Nephron progenitor cell (in vitro differentiated cells): ENCODE measurements at places on chromosomes 7 and 10.

- DNase-seq = no peak
Measured at GRCh38 chr10:72981882-72982529, 27.4 kb upstream of the PLA2G12B start.

DNA sequence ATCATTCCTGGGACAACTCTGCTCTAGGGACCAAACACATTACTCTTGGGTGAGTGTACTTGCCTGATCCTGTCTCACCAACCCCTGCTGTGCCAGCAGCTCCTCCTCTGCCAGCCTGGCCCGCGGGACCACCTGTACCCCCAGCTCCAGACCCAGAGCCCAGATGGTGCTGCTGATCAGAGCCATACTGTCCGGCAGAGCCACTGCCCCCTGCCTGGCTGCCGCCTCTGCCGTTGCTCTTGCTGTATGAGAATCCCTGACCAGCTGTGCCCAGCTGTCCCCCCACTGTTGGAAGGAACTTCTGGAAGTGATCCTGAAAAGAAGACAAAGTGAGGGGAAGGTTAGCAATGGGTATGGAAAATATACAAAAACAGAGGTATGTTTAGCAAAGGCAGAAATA lies 6.9 kb downstream of the MYOZ1 start:
- DNase-seq = no peak

DNA sequence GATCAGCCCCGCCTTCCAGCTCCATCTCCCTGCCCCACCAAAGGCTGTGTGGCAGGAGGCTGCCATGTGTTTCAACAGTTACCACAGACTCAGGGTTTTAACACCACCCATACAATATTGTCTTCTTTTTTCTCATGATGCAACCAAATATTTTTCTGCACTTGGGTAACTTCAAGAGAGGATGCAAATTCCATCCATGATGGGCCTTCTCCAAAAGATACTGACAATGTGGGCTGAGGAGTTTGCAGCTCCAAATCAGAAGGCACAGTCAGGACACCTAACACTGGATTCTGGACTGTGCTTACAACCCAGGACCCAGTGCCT lies 347.9 kb downstream of the GRID1 start:
- no peak for DNase-seq

DNA sequence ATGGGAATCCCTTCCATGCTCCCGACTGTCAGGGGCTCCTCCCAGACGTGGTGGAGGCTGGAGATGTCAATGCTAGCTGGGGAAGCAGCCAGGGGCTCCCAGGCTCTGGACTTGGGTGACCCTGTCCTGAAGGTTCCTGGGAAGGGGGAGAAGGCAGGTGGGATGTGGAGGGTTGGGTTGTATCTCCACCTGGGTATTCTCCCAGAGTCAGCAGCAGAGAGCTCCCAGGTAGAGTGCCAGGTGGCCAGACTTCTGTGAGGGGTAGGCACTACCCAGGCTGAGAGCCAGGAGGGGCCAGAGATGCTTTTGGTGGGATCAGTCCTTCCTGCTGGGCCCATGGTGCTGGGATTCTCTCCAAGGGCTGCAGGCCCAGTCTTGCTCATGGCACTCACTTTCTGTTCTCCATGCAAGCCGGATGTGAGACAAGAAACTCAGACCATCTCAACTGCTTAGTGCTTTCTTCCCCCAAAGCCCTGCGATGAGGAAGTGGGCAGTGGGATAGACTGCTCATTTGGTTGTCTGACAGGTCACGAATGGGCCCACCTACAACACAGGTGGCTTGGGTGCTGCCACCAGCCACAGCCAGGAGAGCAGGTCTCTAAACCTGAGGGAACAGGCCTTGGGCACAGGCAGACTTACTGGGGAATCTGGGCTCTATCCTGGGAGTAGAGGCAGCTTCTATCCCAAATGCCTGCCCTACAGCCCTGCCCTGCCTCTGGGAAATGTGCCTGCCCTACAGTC lies 52.5 kb upstream of the CAMK2B start:
- DNase-seq = no peak

DNA sequence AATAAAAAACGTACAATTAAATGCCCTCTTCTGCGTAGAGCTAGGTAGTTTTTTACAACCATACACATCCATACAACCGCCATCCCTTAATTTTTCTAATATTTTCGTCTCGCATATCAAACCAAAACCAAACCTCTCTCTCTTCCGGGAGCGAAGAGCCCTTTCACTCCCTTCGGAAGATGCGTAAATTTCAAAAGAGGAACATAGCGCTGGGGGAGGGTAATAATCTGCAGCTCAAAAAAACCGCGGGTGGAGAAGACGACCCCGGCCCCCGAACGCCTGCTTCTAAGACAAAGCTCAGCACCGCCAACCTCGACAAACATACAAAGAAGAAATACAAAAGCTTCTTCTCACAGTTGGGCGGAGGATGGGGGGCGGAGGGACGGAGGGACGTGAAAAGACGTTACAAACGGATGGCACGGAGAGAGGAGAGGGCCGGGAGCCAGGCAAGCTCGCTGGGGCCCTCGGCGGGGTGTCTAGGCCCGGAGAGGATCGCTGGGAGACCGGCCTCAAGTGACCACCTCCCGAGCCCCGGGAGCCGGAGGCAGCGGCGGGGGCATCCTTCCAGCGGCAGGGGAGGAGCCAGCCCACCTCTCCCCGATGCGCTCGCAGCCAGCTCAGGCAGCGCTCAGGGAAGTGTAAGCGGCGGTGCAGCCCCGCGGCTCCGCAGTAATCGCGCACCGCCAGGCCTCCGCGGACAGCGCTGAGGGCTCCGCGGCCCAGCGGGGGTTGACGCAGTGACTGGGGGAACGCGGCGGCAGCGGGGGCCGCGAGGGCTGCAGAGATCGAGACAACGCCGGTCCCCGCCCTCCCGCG lies 851 bp downstream of the MKRN1 start:
- DNase-seq = no peak

- DNase-seq = no peak
Measured at GRCh38 chr7:152664636-152665035, 11.3 kb downstream of the XRCC2 start.

DNA sequence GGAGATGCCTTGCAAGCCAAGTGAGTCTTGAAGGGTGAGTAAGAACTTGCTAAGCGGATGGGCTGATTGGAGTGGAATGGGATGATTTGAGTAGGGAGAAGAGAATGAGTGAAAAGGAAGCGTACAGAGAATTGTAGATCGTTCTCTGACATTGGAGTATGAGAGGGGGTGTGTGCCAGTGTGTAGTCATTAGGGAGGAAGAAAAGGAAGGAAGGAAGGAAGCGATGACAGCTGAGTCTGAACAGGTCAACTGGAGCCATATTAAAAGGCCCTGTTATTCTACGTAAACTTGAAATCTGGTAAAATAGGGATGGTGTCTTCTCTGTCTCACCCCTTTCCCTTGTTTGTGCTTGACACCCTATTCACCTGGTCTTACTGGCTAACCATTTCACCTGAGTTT lies 55.1 kb downstream of the SLK start:
- no peak for DNase-seq

DNA sequence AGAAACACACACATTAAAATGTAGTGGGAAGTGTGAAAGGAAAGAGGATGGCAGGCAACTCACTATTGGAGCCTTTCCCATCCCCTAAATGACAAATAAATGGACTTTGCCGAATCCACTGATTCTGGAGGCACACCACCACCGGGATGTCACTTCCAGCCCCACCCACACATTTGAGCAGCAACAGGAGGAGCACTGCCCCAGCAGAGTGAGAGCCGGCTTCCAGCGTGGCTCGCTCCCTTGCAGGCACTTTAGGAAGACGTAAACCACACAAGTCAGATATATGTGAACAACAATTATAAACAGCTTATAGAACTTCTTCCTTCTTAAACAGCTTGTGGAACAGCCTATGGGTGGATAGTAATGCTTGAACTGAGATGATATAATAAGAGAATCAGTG lies 191.0 kb downstream of the DGKI start:
- no peak for DNase-seq

DNA sequence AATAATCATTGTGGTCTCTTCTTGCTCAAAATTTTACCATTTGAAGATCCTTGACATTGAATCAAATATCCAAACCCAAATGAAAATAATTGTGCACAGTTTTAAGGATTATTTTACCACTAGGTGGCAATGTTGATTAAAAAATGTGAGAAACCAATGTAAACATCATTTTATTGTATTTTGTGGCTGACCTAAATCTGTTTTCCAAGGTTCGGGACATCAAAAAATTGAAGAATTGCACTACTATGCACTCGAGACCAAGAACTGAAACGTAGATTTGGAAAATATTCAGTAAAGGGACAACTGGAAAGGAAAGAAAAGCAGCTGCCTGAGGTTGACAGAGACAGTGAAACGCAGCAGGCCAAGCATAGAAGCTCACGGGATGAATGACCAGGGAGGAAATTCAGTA lies 259.3 kb downstream of the SNX13 start:
- no peak for DNase-seq

GRCh38 chr7:133801341-133801740 lies 325.8 kb upstream of the LRGUK start:
- no peak for DNase-seq

DNA sequence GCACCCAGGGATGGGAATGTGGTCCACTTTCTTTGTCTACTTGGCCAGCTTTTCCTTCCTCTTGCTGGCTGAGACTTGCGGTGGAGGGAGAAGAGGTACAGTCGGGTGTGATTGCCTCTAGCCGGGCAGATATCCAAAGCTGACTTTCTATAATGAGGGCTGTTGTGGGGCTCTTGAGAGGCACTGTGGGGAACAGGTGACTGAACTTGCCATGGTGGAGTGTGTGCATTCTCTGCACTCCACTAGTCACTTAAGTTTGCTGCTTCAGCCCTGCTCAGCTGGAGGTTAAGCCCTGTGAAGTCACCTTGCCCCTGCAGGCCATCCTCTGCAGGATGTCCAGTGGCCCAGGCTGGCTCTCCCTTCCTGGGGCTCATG lies 116.6 kb downstream of the AOAH start:
- no peak for DNase-seq

GRCh38 chr7:112336936-112337576 lies 113.2 kb upstream of the IFRD1 start:
- DNase-seq = no peak

GRCh38 chr7:155829796-155830470 lies 17.7 kb upstream of the SHH start:
- no peak for DNase-seq

DNA sequence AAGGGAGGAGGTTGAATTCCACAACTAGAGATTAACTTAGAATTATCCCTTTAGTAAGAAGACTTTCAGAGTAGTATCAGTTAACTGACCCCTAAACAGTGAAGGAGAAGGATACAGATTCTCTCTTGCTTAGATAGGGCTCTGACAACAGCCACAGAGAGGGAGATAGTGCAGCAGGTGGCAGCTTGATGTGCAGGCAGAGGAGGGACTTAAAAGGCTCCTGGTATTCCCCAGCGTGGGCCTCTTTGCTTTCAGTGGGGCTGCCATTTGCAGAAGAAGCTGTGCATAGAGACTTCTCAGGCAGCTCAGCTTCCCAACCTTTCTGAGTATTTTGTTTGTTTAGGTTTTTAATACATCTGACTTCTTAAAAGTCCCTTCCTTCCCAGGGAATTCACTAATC lies 16.0 kb downstream of the FZD1 start:
- DNase-seq = no peak

DNA sequence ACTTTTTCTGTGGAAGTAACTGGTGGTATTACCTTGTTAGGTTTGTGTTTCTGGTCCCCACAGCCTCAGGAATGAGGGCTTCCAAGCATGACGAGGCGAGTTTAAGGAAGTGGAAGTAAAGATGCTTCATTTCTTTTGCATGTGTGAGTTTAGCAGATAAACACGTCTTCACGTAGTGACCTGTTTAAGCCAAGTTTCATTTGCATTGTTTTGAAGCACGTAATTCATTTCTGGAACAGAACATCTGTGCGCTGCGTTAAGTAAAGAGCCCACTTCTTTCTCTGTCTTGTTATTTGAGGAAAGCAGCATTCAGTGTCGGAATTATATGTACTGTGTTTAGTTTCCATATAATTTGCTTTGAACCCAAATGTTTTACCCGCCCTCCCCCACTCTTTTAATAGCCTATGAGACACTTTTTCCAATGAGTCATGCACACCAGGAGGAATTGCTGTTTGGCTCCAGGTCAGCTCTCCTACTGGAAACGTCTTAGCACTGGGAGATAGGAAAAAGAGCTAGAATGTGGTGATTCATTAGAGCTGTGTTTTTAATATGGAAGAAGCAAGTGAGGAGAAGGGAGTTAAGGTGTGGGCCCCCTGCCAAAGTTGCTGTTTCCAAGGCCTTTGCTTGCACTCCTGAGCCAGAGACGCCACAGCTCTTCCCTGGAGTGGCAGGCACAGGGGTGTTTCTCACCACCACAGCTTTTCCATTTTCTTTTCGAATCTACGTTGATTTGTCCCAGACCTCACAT lies 36.7 kb downstream of the BTBD16 start:
- DNase-seq = no peak

DNA sequence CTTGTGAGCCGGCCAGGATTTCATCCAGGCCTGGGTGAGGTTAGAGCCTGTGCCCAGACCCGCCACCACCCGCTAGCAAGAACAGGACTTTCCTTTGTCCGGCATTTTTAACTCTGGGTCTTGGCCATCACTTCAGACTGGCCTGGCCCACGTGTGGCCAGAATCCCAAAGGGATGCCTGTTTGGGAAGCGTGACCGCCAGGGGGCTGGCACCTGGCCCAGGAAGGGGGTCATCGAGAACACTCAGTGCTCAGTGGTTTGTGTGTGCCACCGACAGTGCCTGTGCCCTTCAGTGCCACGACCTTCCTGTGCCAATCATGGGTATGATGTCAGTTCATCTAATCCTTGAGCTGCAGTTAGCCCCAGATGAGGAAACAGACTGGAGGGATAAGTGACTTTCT lies 85.0 kb downstream of the ZMIZ1 start:
- DNase-seq = no peak

GRCh38 chr10:106619346-106619745 lies 545.2 kb downstream of the SORCS1 start:
- no peak for DNase-seq

DNA sequence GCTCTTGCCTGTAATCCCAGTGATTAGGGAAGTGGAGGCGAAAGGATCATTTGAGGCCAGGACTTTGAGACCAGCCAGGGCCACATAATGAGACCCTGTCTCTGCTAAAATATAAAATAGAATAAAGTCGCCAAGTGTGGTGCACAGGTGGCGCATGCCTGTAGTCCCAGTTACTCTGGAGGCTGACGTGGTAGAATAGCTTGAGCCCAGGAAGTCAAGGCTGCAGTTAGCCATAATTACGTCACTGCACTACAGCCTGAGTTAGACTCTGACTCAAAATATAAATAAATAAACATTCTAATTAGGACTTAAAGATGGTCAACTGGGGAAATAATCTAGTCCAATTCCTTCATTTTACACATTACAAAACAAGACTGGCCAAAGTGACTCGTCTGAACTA lies 768 bp downstream of the CHCHD2 start:
- DNase-seq = no peak

GRCh38 chr7:116392806-116393205 lies 106.7 kb upstream of the CAV2 start:
- DNase-seq = no peak

GRCh38 chr10:24370877-24371276 lies 161.9 kb downstream of the KIAA1217 start:
- DNase-seq = no peak

- no peak for DNase-seq
Measured at GRCh38 chr10:88012641-88013040, 149.2 kb downstream of the PTEN start.

DNA sequence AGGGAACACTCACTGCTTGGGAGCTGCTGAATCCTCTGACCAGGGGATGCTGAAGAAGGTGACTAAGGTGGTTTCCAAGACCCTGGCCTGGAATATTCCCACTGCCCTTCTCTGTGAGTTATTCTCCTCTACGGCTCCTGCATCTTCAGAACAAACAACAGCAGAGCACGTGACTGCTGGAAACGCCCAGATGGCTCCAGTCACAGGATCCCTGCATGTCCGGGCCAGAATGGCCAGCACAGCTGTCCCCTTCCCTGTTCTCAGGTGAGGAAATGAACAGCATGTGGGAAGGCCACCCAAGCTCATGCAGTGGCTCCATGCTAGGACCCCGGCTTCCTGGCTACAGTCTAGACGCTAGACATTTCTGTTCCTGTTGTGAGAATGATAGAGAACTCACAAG lies 43.1 kb downstream of the GHRHR start:
- no peak for DNase-seq
